Stimulated activated CD4-positive, alpha-beta T cell treated with anti-CD3 and anti-CD28 coated beads, Interleukin-15, amount 100 ng/mL, for 1 hour (primary cell): ENCODE measurements at places on chromosomes 7 and 10.

GRCh38 chr10:43197834-43198681 lies 59.8 kb downstream of the CSGALNACT2 start:
- DNase-seq: no peak

GRCh38 chr10:130631142-130632096 lies 495.2 kb downstream of the GLRX3 start:
- no peak for DNase-seq

DNA sequence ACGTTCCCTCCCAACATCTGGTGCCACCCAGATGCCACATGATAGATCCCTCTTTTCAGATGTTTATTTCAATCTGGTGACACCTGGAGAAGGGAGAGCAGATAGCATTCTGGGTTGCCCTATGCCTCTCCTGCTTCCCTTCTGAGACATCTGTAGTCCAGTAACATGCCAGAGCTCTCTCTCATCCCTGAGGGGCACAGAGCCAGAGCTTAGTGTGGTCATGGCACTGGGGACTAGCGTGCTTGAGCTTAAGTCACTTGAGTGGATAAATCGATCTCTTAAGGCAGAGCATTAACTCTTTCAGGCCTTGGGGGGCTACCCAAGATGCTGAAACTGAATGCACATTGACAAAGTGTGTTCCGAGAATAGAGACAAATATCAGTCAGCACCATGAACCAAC lies 47.9 kb downstream of the WNT2 start:
- no peak for DNase-seq

DNA sequence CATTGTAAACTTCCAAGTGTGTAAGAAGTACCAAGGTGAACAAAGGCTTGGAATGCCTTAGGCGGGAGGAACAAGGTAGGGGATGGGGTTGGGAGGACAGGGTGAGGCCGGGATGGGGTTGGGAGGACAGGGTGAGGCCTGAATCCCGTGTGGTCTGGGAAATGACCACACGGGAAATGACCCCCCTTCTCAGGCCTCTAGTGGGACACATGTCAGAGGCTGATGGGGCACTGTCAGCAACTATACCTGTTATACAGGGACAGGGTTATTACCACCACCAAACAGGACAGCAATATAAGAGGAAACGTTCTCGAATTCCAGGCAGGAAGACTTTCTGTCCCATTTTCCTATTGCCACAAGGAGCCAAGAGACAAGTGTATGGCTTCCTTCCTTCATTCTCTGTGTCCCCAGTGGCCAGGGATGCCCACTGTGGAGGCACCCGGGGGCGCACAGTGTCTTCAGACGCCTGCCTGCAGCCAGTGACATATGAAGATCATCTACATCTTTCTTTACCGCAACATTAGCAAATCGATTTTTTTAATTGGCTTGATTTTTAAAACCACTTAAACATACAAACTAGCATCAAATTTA lies 1.3 kb downstream of the MKI67 start:
- no peak for DNase-seq

DNA sequence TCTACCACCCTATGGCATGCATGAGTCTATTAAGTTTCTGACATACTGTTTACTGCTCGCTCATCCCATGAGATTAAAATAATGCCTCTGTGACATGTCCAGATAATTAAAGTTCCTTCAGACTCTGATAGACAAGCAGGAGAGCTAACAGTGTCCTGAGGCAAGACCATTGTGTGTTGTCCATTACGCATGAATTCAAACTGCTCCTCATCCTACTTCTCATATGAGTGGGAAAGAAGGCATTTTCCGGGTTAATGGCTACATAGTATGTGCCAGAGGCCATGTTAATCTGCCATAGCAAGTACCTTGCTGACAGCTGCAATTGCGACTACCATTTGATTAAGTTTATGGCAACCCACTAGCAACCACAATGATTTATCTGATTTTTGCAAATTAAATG lies 113.3 kb downstream of the GNAI1 start:
- DNase-seq: no peak

- DNase-seq: no peak
Measured at GRCh38 chr10:77890097-77890496, 36.5 kb downstream of the DLG5 start.

GRCh38 chr7:43199371-43200160 lies 87.1 kb downstream of the HECW1 start:
- no peak for DNase-seq

GRCh38 chr7:41731493-41732435 lies 28.9 kb upstream of the INHBA start:
- DNase-seq: no peak

DNA sequence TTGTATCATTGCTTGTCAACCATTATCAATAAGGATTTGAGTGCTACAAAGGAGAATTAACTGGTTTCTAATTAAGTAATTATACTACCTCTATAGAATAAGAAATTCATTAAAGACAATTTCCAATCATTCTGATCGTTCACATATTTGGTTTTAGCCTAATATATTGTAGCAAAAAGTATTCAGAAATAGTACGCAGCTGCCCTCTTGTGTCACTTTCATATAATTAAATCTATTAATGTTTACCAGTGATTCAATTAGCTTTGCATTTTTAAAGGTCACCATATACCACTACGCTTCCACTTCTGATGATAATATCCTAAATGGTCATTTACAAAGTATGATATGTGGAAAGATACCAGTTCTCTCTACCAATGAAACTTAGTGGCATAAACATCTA lies 128.3 kb downstream of the NEBL start:
- DNase-seq: no peak

DNA sequence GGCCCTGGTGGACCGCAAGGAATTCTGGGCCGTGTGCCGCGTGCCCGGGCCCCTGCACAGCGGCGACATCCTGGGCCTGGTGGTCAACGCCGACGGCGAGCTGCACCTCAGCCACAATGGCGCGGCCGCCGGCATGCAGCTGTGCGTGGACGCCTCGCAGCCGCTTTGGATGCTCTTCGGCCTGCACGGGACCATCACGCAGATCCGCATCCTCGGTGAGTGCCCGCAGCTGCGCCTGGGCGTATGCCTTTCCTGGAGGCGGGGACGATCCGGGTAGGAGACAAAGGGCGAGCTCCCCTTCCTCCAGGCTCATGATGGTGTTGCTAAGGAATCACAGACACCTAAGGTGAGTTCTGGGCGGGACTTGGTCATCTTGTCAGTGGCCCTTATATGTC lies 91.5 kb downstream of the NEURL1 start:
- no peak for DNase-seq

DNA sequence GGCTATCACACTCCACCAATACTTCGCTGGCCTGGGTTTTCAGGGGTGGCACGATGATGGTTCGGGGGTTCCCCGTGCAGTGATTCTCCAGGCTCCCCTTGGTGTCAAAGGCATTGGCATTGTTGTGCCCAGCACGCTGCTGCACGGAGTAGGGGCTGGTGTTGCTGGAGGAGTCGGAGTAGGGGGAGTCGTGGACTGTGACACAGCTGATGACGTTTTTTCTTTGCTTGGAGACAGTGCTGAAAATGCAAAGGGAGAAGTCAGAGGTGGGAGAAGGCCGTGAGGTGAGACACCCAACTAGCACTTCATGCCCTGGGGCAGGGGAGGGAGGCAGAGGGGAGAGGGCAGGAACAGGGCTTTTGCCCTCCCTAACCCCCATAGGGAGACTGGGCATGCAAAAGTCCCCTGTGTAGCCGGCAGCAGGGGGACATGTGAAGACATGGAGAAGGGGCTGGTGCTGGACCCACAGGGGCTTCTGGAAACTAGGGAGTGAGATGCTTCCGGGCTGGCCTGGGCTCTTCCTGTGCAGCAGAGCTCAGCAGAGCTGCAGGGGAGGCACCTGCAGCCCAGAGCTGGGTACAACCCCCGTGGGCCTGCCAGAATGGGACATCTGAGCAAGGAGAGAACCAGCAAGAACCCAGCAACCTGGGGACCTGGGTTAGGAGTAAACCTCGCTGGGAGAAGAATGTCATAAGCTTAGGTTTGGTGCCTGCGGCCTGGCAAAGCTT lies 60.5 kb downstream of the CLEC2L start:
- no peak for DNase-seq

- no peak for DNase-seq
Measured at GRCh38 chr10:73788864-73789658, 3.7 kb downstream of the ZSWIM8 start.

GRCh38 chr10:45257600-45257999 lies 57.8 kb downstream of the OR13A1 start:
- no peak for DNase-seq

DNA sequence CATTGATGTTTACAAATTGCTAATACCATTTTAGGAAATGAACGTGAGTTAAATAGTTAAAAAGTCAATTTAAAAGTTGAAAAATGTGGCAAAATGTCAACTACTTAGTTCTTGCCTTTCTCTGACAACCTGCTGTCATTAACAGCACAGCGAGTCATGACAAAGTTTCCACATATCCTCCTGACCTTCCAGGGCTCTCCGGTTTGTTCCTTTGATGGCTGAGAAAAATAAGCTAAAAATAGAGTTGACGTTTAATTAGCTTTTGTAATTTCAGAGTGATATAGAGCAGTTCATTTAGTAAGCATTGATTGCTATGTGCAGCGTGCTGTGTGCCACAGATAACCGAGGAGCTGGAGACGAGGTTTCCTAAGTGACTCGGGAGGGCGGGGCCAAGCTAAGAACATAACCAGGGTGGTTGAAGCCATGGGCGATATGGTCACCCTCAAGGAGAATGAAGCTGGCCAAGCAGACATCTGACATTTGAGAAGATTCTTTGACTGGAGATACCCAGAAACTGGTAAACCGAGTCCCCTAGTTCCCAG lies 47.9 kb downstream of the OGDH start:
- no peak for DNase-seq

DNA sequence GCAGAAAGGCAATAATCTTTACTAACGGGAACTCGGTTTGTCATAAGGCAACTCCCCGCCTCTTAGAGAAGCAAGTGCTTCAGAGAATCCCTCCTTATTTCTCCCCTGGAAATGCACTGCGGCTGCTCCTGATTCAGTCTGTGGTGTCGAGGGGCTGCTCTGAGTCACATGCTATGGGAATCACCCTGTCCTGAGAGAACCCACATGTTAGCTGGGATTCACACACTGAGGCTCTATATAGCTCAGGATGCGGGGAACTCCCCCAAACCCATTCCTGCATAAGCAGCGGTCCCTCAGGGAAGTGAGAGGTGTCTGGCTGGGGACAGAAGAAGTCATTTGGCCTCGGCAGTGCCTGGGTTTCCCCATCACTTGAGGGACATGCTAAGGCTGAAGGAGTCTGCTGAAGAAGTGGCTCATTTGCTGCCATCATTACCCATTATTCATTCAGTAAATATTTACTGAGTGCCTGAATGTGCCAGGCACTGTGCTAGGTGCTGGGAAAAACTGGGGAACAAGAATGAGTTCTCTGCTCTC lies 87.5 kb downstream of the ATXN7L1 start:
- DNase-seq: no peak

GRCh38 chr10:7102084-7102483 lies 308.8 kb downstream of the SFMBT2 start:
- no peak for DNase-seq

- no peak for DNase-seq
Measured at GRCh38 chr10:91319336-91319735, 90.8 kb upstream of the HECTD2 start.

DNA sequence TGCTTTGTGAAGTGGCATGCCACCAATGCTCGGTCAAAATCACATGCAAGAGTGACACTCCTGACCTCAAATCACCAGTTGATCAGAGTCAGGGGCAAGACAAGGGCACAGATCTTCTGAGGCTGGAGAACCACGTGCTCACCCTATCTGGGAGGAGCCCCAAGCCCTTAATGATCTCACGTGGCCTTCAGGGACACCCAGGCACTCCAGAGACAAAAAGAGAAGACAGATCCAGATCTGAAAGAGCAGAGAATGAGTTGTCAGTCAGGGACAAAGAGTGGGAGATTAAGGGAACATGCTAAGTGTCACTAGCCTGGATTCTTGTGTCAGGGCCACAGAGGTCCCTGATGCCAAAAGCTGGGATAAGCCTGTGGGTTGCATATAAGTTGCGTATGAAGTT lies 134.3 kb downstream of the PLXNA4 start:
- no peak for DNase-seq

GRCh38 chr10:132305654-132306342 lies 2.0 kb downstream of the STK32C start:
- DNase-seq: no peak

DNA sequence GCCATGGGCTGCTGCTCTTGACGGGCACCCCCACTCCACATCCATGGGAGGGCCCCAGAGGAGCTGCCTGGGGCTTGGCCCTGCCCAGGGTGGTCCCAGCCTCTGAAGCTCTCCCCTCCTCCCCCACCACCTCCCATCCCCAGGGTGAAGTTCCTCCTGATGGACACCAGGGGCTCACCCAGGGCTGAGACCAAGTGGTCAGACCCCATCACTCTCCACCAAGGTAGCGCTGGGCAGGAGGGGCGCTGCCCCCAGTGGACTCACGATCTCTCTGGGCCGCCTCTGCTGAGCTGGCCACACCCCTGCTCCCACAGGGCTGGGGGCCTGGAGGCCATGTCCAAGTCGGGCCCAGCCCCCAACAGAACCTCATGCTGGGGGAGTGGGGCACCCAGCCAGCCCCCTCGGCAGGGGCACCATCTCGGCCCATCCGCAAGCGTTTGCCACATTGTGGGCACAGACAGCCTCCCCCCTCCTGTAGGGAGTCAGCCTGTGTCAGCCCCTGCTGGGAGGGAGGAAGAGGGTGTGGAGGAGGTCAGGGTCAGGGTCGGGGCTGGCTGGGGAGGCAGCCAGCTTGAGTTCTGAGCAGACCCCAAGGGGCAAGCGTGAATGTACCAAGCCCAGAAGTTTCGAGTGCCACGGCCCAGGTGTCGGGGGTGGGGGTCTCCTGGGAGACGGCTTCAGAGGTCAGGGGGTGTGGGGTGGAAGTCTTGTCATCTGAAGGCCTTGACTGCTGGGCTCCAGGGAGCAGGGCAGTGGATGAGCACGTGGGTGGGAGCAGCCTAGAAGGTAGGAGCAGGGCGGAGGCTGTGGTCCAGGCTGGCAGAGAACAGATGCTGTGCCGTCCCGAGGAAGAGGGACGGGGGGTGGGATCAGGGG lies 2.8 kb downstream of the UPK3B start:
- DNase-seq: no peak

- DNase-seq: no peak
Measured at GRCh38 chr10:77939561-77940001, 13.0 kb upstream of the DLG5 start.

DNA sequence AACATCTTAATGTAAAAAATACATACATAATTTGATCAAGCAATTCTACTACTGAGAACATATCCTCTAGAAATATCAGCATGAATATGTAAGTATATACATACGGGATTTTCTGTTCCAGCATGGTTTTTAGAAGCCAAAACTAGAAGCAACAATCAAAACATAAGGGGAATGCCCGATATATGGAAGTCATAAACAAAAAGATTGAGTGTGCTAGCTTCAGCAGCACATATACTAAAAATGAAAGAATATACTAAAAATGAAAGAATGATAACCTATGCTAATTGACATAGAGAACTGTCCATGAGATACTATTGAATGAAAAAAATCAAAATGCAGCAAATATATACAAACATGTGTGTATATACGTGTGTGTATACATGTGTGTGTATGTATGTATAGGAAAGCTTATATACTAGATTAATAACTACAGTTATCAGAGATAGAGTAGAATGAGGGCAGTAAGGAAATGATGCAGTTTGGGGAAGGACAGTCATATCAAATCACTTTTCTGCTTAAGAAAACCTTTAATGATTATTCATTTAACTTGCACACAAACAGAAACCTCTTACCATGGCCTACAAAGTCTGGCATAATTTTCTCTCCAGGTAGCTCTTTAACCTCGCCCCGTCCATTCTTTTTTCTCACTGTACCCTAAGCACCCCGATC lies 72.9 kb downstream of the NPY start:
- DNase-seq: no peak

GRCh38 chr10:127945341-127945758 lies 38.4 kb downstream of the PTPRE start:
- DNase-seq: no peak

- peak; percentile 72 for DNase-seq
Measured at GRCh38 chr7:149422162-149422913, 38.5 kb downstream of the ZNF777 start.
